ENCODE measurements at places on chromosomes 5 and 9. TPM values are rescaled to one million over a fixed set of nuclear protein-coding genes. Genes with fewer than 3 reads are reported as not detected.

- no peak for DNase-seq
Observed at GRCh38 chr5:17330386-17330785, 113.0 kb downstream of the BASP1 start.

The TCF7 gene
- total RNA-seq, result 9.8 TPM

The GMCL2 gene
- total RNA-seq, result not detected

- DNase-seq, result peak; percentile 79
Observed at GRCh38 chr9:121651295-121652020, at the start of gene DAB2IP. Gene DAB2IP (plus strand): TSS chr9:121651634. CDS start chr9:121651776, 142 bp downstream.

The EXD3 gene
- total RNA-seq, result 32.0 TPM

GRCh38 chr5:137040024-137040423, 459.1 kb downstream of the SPOCK1 start:
- no peak for DNase-seq

- DNase-seq, result no peak
Observed at GRCh38 chr9:126617823-126618165, 4.1 kb downstream of the LMX1B start.

GRCh38 chr5:163505049-163505367, 411 bp upstream of the MAT2B start:
- DNase-seq, result no peak

The LCNL1 gene
- total RNA-seq, result not detected

GRCh38 chr9:136835162-136835931, 6.9 kb upstream of the AJM1 start:
- no peak for DNase-seq

- DNase-seq, result no peak
Observed at GRCh38 chr5:3656803-3657202, 61.2 kb downstream of the IRX1 start.

The TXNDC8 gene
- total RNA-seq, result not detected

The C9orf78 gene
- total RNA-seq, result 89.2 TPM

DNA sequence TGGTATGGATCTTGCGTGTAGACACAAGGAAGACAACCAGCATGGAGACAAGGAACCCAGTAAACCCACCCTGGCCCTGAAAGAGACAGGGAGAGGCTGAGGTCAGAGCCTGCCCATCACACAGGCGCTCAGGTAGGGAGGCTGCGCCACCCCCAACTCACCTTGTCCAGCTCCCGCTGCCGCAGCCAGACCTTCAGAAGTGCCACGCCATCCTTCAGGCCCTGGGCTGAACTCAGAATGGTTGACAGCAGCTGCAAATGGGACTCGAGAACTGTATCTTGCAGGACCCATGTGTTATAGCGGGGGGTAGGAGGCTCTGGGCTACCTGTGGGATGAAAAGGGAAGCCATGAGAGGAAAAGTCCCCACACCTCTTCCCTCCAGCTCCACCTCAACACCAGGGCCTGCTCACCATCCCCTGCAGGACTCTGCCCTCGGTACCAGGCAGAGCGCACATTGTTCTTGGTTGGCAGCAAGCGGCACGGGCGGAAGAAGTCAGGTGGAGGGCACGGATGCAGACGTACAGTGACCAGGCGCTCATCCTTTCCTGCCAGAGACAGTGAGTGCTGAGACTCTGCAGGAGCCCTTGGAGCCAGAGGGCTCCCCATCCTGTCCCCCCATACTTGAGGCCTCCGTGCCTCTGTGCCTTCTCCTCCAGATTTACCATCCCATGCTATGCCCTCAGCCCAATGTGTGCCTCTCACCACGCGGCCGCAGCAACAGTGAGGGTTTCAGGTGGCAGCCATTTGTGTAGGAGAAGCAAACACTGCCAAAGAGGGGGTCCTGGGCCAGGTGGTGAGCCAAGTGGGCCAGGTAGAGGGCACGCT, 4.7 kb downstream of the NOL6 start:
- DNase-seq, result no peak

DNA sequence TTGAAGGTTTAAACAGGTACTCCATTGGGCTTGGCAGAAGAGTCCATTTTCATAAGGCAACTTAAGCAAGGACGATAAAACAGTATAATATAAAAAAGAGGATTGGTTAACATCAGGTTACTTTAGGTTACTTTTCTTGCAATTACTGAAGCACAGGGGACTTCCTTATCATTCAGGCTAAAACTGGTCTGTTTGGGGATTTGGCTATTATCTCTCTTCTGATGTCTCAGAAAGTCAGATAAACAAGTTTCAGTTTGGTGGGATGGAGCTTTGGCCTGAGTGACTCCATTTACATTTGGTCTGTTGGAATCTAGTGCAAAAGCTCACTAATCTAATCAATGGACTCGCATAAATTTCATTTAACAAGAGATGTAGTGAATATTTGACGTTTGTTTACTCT, 8.0 kb downstream of the GAPT start:
- no peak for DNase-seq

DNA sequence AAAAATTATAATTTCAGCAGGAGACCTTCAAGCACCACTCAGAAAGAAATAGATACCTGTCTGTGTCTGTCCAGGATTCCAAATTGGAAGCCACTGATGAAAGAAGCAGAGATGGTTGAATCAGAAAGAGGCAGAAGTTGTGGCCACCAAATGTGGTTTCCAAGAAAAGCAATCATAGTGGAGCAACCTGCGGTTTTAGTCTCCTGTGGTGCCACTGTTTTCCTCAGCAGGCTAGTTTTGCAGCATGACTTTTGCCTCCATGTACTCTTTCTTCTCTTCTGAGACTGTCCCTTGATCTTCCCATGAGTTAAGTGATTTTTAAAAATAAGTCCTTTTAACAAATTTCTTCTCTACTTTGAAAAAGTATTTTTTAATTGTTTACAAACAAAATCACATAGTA, 535.8 kb downstream of the CYLC2 start:
- no peak for DNase-seq

GRCh38 chr9:115192280-115192679, 74.3 kb upstream of the TNC start:
- no peak for DNase-seq

The GPR150 gene
- 0.42 TPM for total RNA-seq

DNA sequence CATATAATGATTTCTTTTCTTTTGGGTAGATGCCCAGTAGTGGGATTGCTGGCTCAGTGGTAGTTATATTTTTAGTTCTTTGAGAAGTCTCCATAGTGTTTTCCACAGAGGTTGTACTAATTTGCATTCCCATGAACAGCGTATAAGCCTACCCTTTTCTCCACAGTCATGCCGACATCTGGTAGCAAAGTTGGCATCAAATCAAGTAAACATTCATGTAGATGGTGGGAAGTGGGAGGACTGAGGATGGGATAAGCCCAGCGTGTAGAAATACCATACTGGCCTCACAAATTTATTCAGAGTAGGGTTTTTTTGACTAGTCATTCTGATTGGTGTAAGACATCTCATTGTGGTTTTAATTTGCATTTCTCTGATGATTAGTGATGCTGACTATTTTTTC, 115.4 kb downstream of the EGFLAM start:
- no peak for DNase-seq

DNA sequence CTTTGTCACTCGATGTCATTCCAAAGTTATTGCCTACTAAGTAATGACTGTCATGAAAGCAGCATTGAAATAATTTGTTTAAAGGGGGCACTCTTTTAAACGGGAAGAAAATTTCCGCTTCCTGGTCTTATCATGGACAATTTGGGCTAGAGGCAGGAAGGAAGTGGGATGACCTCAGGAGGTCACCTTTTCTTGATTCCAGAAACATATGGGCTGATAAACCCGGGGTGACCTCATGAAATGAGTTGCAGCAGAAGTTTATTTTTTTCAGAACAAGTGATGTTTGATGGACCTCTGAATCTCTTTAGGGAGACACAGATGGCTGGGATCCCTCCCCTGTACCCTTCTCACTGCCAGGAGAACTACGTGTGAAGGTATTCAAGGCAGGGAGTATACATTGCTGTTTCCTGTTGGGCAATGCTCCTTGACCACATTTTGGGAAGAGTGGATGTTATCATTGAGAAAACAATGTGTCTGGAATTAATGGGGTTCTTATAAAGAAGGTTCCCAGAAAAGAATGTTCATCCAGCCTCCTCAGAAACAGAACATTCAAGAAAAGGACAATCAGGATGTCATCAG, 11.3 kb downstream of the TLR4 start:
- no peak for DNase-seq

The CATSPER3 gene
- not detected for total RNA-seq

- DNase-seq, result peak; percentile 35
Observed at GRCh38 chr9:128628471-128629048, 28.1 kb downstream of the DYNC2I2 start.

The GPBP1 gene
- 108 TPM for total RNA-seq

The PAX5 gene
- not detected for total RNA-seq

DNA sequence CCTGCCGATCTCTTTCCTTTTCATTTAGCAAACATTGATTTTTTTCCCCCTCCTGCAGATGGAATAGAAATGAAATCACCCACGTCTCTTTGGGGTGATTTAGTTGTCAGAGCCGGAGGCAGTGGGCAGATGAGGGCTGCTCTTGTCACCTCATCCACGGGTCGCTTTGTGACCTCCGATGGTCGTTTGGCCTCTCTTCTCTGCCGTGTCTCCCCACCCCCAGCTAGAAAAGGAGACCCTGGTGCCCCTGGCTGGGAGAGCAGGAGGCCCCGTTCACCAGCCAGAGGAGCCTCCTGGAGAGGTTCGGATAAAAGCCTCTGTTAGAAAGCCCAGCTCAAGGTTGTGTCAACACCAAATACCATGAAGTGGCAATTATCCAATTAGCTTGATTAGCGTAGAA, 21.6 kb upstream of the RXRA start:
- DNase-seq, result no peak

GRCh38 chr9:85117831-85118230, 448.3 kb downstream of the NTRK2 start:
- no peak for DNase-seq

DNA sequence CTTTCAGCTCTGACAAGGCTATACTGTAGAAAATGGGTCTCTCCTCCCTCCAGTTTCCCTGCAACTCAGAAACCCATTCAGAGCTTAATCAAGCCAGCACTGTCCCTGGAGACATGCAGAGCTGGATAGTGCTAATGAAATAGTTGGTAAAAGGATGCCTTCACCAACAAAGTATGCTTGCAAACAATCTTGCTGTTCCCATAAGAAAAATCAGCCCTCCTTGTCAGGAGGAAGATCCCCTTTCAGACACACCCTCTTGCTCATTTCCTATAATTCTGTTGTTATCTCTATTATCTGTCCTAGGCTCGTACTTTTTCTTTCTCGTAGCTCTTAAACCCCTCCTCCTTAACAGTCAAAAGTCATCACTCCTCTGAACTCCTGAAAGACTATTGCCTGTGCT, 9.9 kb upstream of the OSMR start:
- DNase-seq, result no peak

The SNX30 gene
- 5.5 TPM for total RNA-seq

DNA sequence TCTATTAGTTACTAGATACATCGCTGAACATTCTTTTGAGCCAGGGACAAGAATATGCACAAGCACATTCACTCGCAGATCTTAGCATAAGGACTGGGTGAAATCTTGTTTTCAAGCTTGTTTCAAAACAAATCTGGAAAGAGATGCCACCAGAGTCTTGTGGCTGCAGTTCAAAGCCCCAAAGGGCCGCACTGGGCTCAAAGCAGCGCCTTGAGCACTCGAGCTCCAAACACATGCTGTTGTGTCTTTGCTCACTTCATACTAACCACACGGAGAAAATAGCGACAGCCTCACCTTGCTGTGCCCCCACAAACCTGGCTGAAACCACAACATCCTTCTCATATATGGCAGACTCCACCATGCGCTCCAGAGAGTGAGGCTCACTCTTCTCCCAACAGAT, 34.2 kb upstream of the IL7R start:
- DNase-seq, result no peak

- peak; percentile 95 for DNase-seq
Observed at GRCh38 chr9:19408693-19409400, at the start of gene ACER2. Gene ACER2 (plus strand): TSS chr9:19409009. CDS start chr9:19409085, 76 bp downstream.

The BHMT2 gene
- 126 TPM for total RNA-seq

The FOXD4L4 gene
- total RNA-seq, result 0.27 TPM
